Foreskin keratinocyte (primary cell): ENCODE measurements at places on chromosomes 3 and 15.

- peak; percentile 67 for DNase-seq
Observed at GRCh38 chr3:120498556-120499346, 48.0 kb upstream of the FSTL1 start.

DNA sequence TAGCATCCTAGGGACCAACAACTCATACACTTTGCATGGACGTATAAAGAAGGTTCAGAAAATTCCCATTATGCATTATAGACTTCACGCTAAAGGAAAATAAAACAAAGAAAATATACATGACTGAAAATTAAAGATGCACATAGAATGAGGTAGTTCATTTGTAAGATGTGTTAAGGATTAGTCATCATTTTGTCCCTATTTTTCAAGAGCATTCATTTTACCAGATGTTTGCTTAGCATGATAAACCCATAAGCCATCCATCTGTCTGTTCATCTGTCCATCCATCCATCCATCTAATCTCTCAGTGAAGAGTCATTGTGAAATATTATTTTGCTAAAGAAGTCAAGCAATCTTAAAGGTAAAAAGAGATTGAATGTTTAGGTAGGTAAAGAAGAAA is 80.3 kb downstream of the TFG start:
- DNase-seq, result no peak

GRCh38 chr3:127525373-127525772 is 65.2 kb downstream of the TPRA1 start:
- DNase-seq, result peak; percentile 95

DNA sequence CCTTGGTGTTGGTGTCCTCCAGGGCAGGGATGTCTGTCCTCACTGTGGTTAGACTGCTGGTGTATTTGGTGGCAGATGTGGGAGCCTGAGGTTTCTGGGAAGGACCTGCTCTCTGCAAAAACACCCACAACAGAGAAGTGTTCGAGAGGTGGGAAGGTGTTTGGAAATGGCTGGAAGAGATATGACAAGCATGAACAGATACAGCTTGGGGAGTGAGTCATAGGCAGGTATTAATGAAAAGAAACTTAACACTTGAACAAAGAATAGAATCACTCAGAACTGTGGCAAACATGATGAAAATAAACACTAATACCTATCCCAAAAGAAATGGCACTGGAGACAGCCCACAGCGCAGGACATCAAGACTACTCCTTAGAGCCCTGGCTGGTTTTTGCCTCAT is 192.4 kb upstream of the RORA start:
- peak; percentile 30 for DNase-seq

DNA sequence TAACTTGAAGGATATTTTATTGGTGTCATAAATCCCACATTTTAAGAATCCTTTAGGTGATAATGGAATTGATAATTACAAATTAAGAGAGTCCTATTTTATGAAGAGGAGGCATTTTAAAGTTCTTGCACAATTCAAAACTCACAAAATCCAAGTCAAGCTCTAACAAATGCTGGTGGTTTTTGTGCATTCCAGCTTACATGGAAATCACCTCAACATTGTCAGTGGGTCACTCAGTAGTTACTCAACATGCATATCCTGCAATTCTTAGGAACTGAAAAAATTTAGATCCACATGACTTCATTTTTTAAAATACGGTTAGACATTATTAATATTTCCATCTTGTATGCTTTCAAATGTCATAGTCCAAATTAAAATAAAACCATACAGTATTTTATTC is 487.2 kb downstream of the CNTN3 start:
- no peak for DNase-seq

DNA sequence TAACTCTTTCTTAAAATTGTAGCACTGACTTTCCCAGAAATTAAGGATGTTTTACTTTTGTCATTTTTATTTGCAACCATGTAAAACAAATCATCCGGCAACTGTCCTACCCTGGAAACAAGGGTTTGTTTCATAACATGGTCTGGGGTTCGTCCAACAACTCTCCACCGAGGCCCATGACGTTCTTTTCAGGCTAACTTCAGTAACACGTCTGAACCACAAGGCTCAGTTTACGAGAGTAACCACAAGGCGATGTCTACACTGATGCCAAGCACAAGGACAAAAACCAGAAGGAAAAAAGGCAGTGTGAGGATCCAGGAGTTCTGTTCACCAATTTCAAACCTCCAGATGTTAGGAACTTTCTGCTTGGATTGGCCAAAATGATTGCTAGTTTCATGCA is 546.1 kb downstream of the NTRK3 start:
- no peak for DNase-seq

DNA sequence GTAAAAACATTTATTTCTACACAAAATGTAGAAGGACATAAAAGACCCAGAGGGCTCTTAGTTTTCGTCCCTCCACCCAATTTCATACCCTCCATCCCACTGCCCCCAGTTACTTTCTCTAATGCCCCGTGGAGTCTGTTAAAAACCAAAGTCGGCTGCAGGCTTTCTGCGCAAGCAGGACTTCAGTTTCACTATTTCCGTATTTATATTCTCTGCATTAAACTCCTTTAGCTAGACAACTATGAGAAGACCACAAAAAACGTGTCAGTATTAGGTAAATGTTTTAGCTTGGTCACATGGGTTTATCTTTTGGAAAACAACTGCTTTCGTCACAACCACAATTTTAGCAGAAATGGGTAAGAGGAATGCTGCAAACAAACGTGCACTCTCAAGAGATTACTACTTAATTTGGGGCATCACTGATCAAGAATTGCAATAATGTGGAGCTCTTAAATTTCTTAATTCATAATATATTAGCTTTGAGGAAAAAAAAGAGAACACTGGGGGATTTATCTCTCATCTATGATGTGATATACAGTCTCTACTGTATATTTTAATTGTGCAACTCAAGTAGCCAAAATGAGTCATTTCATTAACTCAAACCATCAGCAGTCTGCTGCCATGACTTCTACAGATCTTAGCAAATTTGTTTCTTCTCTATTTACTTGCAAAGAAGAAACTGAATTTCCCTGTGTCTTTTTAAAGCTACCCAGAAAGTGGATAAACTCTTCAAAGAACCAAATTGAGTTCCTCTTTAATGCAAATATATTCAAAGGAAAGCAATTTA is 740 bp upstream of the NSMCE3 start:
- DNase-seq, result peak; percentile 26

GRCh38 chr3:37308247-37308646 is 133.9 kb upstream of the LRRFIP2 start:
- no peak for DNase-seq

- DNase-seq, result no peak
Observed at GRCh38 chr3:39515681-39516441, 48.4 kb downstream of the MOBP start.

DNA sequence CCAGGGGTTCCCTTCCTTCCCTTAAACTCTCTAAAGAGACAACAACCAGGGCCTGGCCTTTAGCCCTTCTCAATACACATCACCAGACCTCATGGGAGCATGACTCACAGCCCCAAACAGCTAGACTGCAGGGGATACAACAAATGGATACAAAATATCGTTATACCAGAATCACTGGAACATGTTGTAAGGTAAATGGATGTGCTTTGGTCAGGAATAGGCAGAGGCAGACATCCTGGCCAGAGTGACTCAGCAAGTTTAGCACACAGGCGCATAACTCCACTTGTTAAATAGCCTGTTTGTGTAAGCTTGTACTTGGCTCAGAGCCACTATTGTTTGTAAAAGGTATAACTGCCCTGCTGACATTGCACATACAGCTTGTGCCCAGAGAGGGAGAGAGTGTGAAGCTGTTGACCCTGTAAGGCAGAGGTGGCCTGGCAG is 18.3 kb downstream of the TMED3 start:
- peak; percentile 63 for DNase-seq

GRCh38 chr3:70090322-70090913 is 90.9 kb downstream of the SAMMSON start:
- DNase-seq, result no peak

GRCh38 chr3:129445471-129445870 is 5.4 kb downstream of the IFT122 start:
- DNase-seq, result no peak

DNA sequence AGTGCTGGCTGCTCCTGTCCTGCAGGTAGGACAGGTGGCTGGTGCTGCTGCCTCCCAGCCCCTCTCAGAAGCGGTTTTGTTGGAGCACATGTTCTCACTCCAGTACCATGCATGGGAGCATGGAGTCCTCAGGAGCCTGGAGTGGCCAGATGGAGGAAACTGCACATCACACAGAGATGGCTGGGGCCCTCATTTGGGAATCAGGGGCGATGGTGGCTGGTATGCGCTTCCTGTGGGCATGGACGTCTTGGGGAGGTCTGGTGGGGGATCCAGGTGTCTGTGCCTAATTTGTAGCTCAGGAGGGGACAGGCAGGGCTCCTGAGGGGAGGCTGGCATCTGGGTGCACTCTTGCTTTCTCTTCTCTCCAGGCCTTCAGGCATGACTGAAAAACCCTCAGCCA is 168.2 kb downstream of the KLF13 start:
- no peak for DNase-seq

- DNase-seq, result no peak
Observed at GRCh38 chr15:43550527-43551363, 33.3 kb downstream of the MAP1A start.

- peak; percentile 25 for DNase-seq
Observed at GRCh38 chr3:194632809-194633348, 340 bp downstream of the TMEM44 start.

DNA sequence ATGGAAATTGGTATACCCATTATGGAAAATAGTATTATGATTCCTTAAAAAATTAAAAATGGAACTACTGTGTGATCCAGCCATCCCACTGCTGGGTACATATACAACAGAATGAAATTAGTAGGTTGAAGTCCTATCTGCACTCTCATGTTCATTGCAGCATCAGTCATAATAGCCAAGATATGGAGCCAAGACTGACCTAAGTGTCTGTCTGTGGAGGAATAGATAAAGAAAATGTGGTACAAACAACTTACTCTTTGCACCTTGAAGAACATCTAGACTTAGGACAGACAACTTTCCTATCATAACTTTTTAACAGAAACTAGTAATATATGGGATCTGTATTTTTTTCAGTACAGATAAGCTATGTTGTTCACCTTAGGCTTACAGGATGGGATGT is 30.0 kb upstream of the PPARG start:
- no peak for DNase-seq

DNA sequence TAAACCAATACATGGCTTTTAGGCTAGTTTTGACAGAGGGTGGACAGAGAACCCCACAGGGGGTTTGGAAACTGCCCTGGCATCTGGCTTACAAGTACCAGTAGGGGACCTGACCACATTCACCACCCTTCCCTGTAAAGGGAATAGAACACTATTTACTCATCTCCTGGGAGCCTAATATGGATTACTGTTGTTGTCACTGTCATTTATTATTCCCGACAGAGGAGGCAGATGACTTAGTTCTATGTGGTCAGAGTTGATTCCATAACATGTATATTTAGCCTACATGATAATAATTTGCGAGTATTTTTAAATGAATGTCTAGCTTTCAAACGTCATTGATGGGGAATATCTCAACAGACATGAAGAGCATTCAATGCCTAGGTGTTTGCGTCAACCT is 15.9 kb downstream of the ZBTB38 start:
- no peak for DNase-seq

DNA sequence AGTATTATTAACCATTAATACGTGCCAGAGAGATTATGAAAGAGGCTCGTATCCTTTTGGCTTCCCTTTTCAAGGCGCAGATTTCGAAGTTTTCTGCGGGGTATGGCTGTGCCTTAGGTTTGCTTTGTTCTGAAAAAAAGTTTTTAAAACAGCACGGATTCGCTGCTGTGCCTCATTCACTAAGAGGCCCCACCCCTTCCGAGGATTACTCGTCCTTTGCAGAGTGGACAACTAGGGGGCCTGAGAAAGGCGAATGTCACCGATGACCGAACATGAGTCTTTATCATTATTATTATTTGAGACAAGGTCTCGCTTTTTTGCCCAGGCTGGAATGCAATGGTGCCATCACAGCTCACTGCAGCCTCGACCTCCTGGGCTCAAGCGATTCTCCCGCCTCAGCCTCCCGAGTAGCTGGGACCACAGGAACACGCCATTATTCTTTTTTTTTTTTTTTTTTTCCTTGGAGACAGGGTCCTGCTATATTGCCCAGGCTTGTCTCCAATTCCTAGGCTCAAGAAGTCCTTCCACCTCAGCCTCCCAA is 684 bp upstream of the RPS27L start:
- no peak for DNase-seq

GRCh38 chr3:9310043-9310442 is 52.8 kb upstream of the THUMPD3 start:
- DNase-seq, result no peak

- DNase-seq, result no peak
Observed at GRCh38 chr15:43318990-43319771, 11.2 kb downstream of the LCMT2 start.

GRCh38 chr3:20236603-20237002 is 50.6 kb upstream of the SGO1 start:
- no peak for DNase-seq

GRCh38 chr15:57500979-57501576 is 90.6 kb upstream of the MYZAP start:
- peak; percentile 43 for DNase-seq

- no peak for DNase-seq
Observed at GRCh38 chr3:16071206-16071605, 103.3 kb upstream of the GALNT15 start.

GRCh38 chr3:70952033-70952747 is 631.3 kb downstream of the FOXP1 start:
- DNase-seq, result no peak

DNA sequence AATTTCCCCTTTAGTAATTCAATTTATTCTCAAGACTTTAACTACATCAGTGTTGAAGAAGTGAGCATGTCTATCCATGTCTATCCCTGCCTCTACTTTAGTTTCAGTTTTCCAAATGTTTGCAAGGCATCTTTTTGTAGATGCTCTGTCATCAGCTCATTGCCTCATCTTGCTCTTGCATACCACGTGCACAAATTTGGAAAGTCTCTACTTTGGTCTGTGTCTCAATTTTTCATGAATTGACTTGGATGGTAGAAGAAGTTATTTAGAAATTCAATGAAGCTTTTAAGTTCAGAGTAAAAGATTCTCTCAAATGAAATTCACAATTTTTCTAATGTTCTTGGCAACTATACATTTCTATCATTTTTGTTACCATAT is 55.3 kb downstream of the CLDN1 start:
- no peak for DNase-seq

- DNase-seq, result peak; percentile 23
Observed at GRCh38 chr3:184040010-184040409, 8.5 kb downstream of the HTR3D start.

- DNase-seq, result no peak
Observed at GRCh38 chr3:84742915-84743425, 215.8 kb upstream of the CADM2 start.

DNA sequence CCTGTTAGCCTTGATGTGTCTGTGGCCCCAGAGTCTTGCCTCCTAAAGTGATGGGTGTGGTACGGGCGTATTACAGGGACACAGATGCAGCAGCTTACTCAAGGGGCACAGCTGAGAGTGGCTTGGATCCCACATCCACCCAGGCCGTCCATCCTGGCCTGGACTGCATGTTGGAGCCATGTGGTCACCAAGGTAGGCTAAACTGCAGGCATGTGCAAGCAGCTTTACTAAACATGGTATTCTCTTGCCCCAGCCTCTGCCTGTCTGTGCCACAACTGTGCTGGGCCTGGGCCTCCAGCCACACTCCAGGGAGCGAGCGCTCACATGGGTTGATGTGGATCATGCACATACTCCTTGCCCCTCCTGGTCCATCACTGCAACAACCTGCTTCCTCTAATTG is 6.1 kb upstream of the GPR62 start:
- no peak for DNase-seq

- peak; percentile 62 for DNase-seq
Observed at GRCh38 chr15:91380114-91380513, 280.1 kb downstream of the SV2B start.
